ENCODE measurements at places on chromosomes 12 and 14.

DNA sequence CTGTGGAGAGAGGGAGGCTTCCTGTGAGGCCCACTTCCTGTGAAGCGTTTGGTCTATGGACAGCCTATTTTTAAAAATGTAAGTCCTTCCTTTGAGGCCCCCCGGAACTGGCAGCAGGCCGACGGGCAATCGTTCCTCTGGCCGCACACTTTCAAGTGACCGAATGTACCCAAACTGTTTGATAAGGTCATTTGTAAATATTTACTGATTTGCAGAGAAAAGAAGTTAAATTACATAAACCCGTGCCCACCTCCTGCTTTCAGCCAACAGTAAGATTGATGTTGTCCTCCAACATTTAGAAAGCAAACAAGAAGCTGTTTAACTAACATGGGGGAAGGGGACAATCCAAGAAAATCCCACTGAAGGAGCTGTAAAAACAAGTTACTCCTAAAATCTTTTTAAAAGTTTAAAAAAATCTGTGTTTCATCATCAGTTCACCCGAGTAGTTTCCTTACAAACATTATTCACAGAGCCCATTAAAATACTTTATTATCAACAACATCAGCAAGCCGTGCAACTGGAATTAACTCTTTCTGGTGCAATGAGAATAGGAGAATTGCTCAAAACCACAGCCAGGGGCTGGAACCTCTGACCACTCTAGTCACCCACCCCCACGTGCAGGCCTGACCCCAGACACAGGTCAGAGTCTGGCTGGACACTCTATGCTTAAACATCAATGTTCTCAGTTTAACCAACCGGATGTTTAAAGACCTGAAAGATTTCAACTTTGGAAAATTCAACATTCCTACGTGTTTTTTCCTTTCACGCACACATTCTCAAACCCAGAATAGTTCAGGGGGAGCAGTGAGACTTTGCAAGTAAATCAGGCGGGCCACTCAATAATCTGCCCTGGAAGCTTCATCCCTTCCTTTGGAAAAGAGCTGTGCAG is 65.3 kb downstream of the FOXN3 start:
- no peak for DNase-seq

DNA sequence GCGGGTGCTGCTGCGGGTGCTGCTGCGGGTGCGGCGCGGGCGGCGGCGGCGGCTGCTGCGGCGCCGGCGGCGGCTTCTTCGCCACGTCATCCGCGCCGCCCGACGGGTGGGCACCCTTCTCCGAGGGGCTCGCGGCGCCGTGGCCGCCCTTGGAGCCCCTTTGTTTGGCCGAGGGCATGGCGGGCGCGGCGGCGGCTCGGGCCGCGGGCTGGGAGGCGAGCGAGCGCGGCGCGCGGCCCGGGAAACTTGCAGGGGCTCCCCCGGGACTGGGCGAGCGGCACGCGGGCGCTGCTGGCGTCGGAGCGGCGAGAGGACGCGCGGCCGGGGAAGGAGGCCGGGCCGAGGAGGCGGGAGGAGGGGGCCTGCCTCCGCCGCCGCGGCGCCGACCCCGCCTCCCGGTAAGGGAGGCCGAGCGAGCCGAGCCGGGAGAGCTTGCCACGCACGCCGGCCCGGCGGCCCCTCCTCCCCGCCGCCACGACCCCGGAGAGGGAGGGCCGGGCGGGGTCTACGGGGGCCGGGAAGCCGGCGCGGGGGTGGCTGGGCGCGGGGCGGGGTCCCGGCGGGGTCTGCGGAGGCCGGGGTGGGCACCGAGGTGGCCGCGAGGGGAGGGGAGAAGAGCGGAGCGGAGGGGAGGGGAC is at the start of gene CKAP4:
CKAP4 (minus strand) TSS at position 347 of the 638 bp plus-strand sequence; CDS start at position 178, 169 bp downstream.
- peak; percentile 83 for DNase-seq

DNA sequence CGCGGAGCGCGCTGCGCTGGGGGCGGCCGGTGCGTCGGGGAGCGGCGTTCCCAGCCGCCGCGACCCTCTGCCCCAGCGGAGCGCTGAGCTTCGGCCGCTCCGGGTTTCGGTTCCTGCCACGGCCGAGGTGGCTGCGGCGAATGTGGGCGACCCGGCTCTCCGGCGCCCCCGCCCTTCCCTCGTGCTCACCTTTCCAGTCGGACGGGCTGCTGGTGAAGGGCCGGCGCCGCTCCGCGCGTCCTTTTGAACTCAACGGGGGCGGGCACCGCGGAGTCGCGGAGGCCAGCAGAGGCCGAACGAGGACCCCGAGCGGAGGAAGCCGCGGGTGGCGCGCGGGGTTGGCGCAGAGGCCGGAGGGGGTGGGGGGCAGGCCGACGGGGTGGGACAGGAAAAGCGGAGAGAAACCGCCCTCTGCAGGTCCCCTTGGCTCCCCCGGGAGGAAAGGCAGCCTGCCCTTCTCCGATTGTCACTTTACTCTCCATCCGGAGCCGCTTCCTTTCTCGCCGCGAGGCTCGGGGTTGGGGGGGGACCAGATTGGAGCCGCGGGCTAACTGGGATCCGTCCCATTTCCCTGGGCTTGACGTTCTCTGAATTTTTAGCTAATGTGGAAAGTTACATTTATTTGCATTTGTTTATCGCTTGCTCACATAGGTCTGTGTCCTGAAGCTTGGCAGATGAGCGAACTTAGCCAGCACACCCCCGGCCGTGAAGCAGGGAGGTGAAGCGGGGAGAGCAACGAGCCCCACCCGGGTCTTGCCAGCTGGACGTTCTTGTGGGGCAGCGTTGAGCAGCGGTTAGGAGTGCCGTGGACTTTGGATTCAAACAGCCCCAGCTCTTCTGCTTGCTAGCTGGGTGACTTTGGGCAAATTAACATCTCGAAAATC is at the start of gene SMAGP:
SMAGP (minus strand) TSS at position 349 of the 884 bp plus-strand sequence. CDS start 1,137 bp downstream, outside the sequence.
- peak; percentile 77 for DNase-seq

- no peak for DNase-seq
Measured at GRCh38 chr12:106867651-106868050, 88.1 kb upstream of the TMEM263 start.

- no peak for DNase-seq
Measured at GRCh38 chr12:52818388-52818787, 4.5 kb upstream of the KRT4 start.

DNA sequence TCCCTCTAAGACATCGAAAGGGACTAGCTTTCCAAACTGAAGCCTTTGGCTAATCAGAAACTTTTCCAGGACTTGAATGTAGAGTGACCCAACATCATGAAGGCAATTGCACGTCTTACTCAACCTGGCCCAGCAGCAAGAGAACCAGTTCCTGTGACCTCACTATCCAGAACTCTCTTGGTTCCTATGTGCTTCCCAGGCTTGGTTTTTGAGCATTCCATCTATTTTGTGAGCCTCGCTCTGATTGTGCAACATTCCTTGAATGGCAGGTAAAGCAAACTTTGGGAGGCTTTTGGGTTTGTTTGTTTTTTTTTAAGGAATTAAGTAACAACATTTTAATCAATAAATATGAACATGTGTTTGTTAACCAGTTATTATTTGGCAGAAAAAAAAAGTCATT is 183.6 kb upstream of the EGLN3 start:
- no peak for DNase-seq

DNA sequence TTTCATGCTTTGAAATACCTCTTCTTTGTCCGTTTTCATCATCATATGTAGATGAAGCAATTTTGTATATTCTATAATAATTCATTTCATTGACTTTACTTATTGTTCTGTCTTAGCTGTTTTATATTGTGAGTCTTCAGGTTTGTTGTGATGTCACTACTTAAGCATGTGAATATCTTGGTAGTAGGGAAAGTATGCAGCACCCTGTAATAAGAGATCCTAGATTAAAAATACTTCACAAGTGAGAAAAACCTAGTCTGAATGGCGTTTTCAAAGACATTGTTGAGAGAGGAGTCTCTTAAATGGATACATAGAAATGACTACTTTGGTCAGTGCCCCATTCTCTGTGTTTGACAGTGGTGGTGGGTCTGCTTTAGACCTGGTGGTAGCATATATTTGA is 61.4 kb downstream of the SLC16A7 start:
- DNase-seq, result peak; percentile 52

- DNase-seq, result no peak
Measured at GRCh38 chr12:128098730-128099129, 168.2 kb upstream of the TMEM132C start.

DNA sequence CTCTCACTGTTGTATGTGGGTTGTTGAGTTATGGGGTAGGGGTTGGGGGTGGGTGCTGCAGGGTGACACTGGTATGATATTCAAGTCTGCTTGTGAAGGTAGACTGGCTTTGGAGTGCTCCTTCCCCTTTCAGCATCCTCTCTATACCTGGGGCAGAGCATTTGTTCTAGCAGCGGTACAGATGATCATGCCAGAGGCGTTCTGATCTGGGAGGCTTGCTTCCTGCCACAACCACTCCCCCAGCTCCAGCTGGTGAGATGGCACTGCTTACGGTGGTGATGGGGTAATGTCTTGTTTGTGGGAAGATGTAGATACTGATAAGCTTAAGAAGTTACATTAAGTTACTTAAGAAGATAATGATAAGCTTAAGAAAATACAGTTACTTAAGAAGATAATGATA is 131.8 kb downstream of the ERC1 start:
- DNase-seq, result no peak

DNA sequence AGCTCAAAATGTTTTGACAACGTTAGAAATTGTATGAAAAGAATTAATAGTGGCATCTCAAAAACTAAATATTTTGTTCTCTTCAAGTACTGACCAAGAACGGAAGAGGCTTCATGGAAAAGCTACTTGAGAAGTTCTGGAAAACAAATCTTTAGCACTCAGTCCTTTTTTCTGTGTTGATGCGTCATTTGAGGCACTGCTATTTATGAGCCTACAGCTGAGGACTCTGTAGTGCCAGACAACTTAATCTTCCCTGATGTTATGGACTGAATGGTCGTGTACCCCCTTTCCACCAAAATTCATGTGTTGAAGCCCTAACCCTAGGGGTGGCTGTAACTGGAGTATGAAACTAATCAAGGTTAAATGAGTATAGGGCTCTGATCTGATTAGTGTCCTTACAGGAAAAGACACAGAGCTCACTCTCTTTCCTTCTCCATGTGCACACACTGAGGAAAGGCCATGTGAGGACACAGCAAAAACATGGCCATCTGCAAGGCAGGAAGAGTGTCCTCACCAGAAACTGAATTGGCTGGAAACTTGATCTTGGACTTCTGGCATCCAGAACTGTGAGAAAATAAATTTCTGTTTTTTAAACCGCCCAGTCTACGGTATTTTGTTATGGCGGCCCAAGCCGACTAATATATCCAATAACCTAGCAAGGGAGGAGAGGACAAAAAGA is 337.0 kb upstream of the CLEC14A start:
- DNase-seq, result no peak

DNA sequence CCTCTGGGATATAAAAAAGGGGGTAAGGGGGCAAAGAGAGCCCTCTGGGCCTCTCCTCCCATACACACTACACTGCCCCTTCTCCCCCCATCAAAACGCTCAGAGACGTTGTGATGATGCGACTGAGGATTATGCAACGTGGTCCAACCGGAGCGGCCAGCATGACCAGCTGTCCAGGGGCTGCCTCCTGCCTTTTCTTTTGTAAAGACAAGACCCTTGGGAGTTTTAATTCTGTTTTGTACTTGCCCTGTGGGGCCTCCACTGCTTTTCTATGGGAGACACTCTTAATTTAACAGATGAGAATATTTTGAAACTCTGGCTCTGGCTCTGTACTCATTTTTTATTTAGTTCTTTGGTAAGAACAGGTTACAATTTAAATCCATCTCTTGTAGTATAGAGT is 7.2 kb downstream of the MBD6 start:
- no peak for DNase-seq

GRCh38 chr14:71478542-71478941 is 453.7 kb upstream of the RGS6 start:
- DNase-seq, result peak; percentile 69

GRCh38 chr14:90661866-90662265 is 154.4 kb downstream of the TTC7B start:
- no peak for DNase-seq

DNA sequence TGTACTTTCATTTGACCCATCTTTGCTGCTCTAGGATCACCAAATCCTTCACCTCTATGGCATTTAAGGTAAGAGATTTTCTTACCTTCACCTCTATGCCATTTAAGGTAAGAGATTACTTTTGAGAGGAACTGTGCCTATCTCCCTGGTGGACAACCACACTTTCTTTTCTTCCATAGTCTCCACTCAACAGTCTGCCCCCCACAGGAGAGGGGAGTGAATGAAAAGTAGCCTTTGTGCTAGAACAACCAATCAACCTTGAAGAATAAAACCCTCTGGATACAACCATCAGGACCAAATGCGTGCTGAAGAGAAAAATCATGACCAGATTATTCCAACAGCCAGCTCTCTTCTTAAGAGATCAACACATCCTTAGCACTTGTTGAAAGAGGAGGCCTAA is 258.6 kb upstream of the TMPO start:
- DNase-seq, result no peak

GRCh38 chr12:13211191-13211858 is 14.8 kb downstream of the EMP1 start:
- peak; percentile 42 for DNase-seq

- no peak for DNase-seq
Measured at GRCh38 chr12:121048442-121048841, 9.4 kb upstream of the OASL start.

Data from epithelial cell of esophagus (primary cell).